ENCODE measurements at places on chromosomes 12 and 14.

DNA sequence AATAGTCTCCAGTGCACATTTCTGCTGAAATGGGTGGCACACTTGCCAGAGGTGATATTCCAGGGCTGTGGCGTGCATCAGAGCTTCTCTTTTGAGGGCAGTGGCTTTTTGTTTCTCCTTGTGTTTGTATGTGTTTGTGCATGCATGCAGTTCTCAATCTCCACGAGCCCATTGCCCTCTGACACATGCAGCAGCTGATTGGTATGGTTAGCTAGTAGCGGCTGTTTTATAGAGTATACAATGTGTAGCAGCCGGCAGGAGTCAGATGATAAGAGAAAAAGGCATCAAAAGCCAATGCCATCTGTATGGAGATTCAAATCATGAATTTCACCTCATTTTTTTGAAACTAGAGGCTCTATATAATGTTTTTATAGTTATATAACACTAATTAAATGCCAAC lies 616.9 kb upstream of the STXBP6 start:
- no peak for DNase-seq
- no peak overlapping the region for H3K27ac ChIP-seq
- H3K4me1 ChIP-seq = no peaks in the 10 kb centered on the region
- H3K4me3 ChIP-seq = no peak overlapping the region

- H3K4me3 ChIP-seq = no peak overlapping the region
- no peak overlapping the region for H3K27ac ChIP-seq
- no peak for DNase-seq
- peaks cover 1% of the 10 kb centered on the region for H3K36me3 ChIP-seq
- no peaks in the 10 kb centered on the region for H3K27me3 ChIP-seq
- peaks cover 20% of the 10 kb centered on the region for H3K4me1 ChIP-seq
Observed at GRCh38 chr12:951176-951575, 1.7 kb upstream of the RAD52 start.

DNA sequence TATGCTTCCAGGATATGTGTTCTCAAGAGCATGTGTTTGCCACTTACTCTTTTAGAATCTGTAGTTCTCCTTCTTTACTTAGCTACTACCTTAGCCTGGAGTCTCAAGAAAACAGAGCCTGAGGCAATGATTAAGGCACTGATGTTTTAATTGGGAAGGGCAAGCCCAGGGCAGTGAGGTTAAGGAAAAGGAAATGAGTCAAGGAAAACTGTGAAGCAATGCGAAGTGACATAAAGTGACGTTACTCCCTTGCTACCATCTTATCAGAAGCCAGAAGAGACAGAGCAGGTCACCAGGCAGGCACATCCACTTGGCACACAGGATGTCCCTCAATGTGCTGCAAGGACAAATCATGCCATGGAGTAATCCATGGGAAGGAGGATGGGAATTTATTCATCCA lies 11.3 kb upstream of the EML5 start:
- H3K36me3 ChIP-seq = no peaks in the 10 kb centered on the region
- H3K27ac ChIP-seq = no peak overlapping the region
- H3K4me1 ChIP-seq = no peaks in the 10 kb centered on the region
- no peak for DNase-seq
- H3K4me3 ChIP-seq = no peak overlapping the region

DNA sequence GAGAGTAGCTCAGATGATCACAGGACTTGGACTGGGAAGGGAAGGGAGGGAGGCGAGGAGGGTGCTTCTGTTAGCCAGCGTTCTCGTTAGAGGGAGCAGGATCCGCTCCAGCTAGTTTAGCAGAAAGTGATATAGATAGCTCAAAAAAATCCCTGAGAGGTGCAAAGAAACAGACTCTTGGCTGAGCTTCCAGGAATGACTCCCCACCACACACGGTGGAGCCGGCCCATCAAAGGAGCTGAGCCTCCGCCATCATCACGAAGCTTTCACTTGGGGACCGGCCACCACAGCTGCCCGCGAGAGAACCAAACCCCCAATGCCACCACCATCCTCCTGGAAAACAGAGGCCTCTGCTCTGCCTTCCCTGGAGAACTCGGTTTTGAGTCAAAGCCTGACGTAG lies 124.6 kb upstream of the BCL2L14 start:
- H3K36me3 ChIP-seq = no peaks in the 10 kb centered on the region
- no peak for DNase-seq
- peaks cover 6% of the 10 kb centered on the region for H3K4me1 ChIP-seq
- peaks cover 15% of the 10 kb centered on the region for H3K27me3 ChIP-seq
- no peak overlapping the region for H3K27ac ChIP-seq

DNA sequence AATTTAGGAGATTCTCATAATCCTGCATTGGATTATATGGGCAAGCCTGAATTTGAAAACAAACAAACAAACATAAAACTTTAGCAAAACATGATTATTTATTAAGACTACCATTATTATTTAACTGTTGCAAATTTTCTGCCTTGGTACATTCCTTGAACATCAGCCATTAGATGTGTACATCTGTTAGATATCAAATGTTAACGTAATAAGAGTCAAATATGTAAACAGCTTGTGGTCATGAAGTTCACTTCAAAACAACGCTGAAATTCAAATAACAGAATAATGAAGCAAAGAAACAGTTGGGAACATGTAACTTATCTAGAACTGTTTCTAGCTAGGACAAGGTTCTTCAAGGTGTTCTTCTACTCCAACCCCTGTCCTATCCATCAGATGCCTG lies 14.3 kb upstream of the TMX1 start:
- no peak overlapping the region for H3K4me3 ChIP-seq
- H3K27ac ChIP-seq = no peak overlapping the region
- no peak for DNase-seq
- no peaks in the 10 kb centered on the region for H3K27me3 ChIP-seq

DNA sequence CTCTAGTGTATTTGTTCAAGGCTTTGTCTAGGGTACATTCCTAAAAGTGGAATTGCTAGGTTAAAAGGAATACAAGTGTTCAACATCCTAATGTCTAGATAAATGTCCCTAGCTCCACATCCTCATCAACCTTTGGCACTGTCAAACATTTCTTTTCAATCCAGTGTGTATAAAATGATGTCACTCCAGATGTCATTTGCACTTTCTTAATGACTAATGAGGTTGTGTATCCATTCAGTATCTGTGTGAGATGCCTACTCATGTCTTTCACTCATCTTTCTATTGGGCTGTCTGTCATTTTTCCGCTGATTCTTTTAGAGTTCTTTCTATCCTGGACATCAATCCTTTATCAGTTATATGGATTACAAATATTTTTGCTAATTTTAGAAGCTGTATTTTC lies 43.3 kb downstream of the ARMH4 start:
- no peak for DNase-seq
- H3K4me3 ChIP-seq = no peak overlapping the region
- H3K36me3 ChIP-seq = no peaks in the 10 kb centered on the region
- peaks cover 95% of the 10 kb centered on the region for H3K27me3 ChIP-seq

DNA sequence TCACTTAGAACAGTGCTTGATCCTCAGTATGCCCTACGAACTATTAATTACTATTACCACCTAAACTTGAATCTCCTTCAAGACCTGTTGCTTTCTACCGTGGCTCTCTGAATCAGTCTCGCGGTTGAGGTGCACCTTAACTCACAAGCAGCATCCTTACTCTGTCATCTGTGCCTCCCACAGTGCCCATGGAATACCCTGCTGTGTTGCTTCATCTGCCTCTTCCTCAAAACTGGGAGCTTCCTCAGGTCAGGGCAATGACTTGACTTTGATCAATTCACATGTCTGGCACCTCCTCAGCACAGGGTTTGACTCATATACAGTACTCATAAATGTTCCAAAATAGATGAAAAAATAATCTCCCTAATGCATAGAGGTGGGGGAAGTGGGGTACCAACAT lies 305.9 kb downstream of the NUAK1 start:
- no peak for DNase-seq
- no peaks in the 10 kb centered on the region for H3K4me1 ChIP-seq
- no peak overlapping the region for H3K4me3 ChIP-seq
- no peaks in the 10 kb centered on the region for H3K27me3 ChIP-seq
- H3K36me3 ChIP-seq = no peaks in the 10 kb centered on the region

GRCh38 chr12:104750061-104750460 lies 208.0 kb downstream of the SLC41A2 start:
- no peak overlapping the region for H3K27ac ChIP-seq
- H3K4me1 ChIP-seq = no peaks in the 10 kb centered on the region
- no peaks in the 10 kb centered on the region for H3K27me3 ChIP-seq
- H3K36me3 ChIP-seq = no peaks in the 10 kb centered on the region
- no peak for DNase-seq

DNA sequence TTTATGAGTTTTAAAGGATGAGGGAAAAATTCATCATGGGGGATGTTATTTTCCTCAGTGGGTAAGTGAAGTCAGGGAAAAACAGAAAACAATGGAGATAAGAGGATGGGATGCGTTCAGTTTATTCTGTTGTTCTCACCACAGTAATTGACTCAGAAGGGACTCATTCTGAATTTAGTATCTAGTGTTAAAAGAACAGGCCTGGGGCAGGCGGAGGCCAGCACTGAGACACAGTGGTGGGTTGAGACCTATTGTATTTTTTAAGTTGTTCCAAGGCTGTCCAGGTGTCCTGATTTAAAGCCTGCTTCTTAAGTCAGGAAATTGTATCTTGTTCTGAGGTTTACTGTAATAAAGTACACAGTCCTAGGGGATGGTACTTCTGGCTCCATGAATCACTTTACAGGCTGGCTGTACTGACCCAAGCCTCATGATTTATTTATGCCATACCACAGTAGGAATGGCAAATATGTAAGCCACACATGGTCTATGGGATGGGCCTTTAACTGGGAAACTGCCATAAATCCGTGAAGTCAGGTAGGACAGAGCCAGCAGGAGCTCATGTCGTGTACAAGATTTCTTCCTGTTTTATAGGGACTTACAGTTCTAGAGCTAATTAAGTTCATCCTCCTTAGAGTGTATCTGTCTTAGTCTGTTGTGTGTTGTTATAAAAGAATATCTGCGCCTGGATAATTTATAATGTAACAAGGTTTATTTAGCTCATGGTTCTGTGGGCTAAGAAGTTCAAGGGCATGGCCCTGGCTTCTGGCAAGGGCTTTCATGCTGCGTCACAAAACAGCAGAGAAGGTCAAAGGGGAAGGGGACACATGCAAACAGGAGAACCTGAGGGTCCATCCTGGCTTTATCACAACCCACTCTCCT lies 244.1 kb downstream of the FBXL14 start:
- no peak overlapping the region for H3K4me3 ChIP-seq
- H3K27me3 ChIP-seq = no peaks in the 10 kb centered on the region
- peak overlapping the region; percentile 21 for H3K27ac ChIP-seq
- DNase-seq = peak; percentile 34
- H3K4me1 ChIP-seq = peaks cover 18% of the 10 kb centered on the region

DNA sequence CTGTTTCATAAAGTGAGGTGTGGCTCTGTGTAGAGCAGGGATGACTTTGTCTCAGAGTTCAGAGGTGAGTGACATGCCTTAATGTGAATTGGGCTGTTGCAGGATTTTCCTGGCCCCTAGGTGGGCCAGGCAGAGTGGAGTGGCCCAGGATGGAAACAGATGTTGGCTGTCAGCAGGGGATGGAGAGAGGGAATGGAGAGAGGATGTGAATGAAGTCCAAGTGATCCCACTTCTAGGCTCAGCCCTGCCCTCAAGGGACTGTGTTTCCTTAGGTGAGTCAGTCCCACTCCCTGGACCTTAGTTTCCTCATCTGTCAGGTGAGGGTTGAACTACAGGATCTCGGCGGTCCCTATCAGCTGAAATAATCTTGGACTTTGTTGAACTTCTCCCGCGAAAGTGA lies 7.5 kb downstream of the GALNT16 start:
- peaks cover 19% of the 10 kb centered on the region for H3K27me3 ChIP-seq
- DNase-seq = no peak
- H3K36me3 ChIP-seq = no peaks in the 10 kb centered on the region
- no peak overlapping the region for H3K4me3 ChIP-seq
- no peaks in the 10 kb centered on the region for H3K4me1 ChIP-seq
- no peak overlapping the region for H3K27ac ChIP-seq

- H3K4me1 ChIP-seq = peaks cover 5% of the 10 kb centered on the region
- H3K27me3 ChIP-seq = no peaks in the 10 kb centered on the region
- H3K36me3 ChIP-seq = no peaks in the 10 kb centered on the region
Observed at GRCh38 chr14:89697281-89698060, 257.1 kb downstream of the EFCAB11 start.

DNA sequence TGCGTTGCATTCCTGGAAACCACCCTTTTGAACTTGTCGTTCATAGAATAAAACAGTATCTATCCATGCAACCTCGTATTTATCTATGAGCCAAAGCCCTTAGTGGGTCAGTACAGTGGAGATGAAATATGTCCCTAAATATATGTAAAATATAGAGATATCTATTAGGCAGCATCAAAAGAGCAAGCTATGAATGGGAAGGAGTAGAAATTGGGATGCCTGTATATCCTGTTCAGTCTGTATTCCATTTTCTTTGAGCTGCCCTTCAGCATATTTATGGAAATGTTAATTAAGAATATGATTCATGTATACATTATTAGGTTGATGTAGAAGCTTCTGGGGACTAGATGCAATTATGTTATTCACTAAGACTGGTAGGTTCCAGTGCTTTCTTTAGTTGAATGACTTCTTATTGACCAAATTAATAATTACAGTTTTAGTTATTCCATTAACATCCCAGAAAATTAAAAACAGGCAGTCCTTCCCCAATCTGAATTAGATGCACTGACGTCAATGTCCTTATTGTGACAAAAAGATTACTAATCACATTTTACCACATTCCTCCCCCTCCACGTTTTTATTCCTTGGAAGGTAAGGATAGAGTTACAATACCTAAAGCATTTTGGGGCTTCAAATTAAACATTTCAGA lies 11.9 kb upstream of the FRMD6 start:
- H3K27me3 ChIP-seq = no peaks in the 10 kb centered on the region
- H3K36me3 ChIP-seq = no peaks in the 10 kb centered on the region
- no peak overlapping the region for H3K4me3 ChIP-seq
- DNase-seq = no peak
- no peak overlapping the region for H3K27ac ChIP-seq

DNA sequence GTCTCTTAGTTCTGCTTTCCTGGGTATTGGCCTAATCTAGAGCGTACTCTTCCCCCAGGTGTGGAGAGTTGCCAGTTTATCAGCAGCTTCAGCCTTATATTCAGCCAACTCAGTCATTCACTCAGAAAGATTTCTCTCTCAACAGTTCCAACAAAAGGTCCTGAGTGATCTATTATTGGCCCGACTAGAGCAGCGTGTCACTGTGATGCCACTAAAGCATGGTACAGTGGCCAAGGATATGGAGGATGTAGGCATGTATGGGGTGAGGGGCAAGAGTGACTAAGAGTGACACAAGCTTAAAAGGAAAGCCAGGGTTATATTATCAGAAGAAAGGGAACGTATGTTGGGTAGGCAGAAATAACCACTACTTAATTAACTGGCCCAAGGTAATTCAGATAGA lies 4.8 kb downstream of the NOPCHAP1 start:
- no peak overlapping the region for H3K27ac ChIP-seq
- no peak for DNase-seq
- no peak overlapping the region for H3K4me3 ChIP-seq
- H3K36me3 ChIP-seq = peaks cover 56% of the 10 kb centered on the region
- H3K27me3 ChIP-seq = no peaks in the 10 kb centered on the region
- peaks cover 24% of the 10 kb centered on the region for H3K4me1 ChIP-seq

Measured in MCF 10A (cell line).